ENCODE measurements at places on chromosomes 2 and 18.

DNA sequence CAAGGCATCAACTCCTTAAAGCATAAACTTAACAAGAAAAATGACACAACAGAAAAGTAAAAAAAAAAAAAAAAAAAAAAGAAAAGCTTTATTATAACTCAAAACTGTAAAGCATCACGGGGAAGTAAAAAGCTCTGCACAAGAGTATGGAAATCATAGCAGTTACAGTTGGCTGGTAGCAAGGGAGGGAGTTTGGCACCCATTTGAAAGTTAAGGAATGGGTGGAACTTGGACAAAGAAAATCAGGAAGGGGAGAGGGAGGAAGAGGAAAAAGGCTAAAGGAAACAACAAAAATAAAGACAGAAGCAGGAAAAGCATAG lies 8.6 kb downstream of the KLF7 start:
- DNase-seq: no peak

DNA sequence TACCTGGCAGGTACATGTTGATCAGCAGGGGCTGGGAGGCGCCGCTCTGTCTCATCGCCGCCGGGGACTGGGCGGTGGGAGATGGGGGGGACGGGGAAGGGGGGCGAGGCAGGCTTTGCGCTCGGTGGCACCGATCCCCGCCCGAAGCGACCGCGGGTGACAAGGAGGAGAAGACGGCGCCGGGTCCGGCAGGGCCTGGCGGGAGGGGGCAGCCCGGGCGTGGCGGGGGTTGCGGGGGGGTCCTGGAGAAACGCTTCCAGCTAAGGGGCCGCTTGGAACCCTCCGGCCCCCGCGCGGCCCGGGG lies at the start of gene FEV:
TSS of gene FEV (minus strand) at position 164 of the 304 bp plus-strand sequence. CDS start at position 55, 109 bp downstream.
- no peak for DNase-seq

DNA sequence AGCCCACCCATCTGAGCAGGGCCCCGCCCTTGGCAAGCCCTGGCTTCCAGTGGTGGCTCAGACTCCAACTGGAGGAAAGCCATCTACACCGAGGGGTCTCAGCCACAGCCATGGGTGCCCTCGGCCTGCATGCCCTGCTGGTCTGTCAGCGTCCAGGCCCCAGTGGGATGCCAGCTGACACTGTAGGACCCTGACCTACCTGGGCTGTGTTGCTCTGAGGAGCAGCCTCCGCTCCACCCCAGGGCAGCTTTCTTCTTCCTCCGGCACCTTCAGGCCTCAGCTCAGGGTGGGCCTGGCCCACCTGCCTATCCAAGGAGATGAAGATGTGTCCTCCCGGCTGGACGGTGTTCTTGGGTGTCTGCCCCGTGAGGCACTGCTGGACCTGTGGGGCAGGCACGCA lies 13.9 kb upstream of the ARHGEF4 start:
- no peak for DNase-seq

GRCh38 chr18:6249170-6249569 lies 165.5 kb downstream of the L3MBTL4 start:
- DNase-seq: no peak

DNA sequence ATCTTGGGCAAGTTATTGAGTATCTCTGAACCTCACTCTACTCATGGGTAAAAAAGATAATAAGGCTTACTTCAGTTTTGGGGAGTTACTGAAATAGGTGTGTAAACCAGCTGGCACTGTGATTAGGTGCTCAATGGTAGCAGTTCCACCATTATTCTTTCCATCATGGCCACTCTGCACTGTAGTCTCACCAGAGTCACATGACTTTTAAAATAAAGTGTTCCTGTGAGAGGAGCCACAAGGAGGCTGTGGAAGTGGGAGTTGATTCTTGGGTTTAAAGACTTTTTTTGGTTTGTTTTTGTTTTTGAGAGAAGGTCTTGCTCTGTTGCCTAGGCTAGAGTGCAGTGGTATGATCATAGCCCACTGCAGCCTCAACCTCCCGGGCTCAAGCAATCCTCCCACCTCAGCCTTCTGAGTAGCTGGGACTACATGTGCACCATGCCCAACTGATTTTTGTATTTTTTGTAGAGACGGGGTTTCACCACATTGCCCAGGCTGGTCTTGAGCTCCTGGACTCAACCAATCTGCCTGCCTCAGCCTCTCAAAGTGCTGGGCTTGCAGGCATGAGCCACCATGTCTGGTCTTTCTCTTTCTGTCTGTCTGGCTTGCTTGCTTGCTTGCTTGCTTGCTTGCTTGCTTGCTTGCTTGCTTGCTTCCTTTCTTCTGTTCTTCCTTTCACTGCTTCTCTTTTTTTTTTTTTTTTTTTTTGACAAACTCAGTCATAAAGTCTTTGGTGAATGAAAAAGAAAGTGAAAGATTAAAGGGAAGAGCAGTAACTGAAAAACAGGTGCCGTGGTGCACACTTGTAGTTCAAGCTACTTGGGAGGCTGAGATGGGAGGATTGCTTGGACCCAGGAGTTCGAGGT lies 21.2 kb upstream of the ACVR1 start:
- no peak for DNase-seq

DNA sequence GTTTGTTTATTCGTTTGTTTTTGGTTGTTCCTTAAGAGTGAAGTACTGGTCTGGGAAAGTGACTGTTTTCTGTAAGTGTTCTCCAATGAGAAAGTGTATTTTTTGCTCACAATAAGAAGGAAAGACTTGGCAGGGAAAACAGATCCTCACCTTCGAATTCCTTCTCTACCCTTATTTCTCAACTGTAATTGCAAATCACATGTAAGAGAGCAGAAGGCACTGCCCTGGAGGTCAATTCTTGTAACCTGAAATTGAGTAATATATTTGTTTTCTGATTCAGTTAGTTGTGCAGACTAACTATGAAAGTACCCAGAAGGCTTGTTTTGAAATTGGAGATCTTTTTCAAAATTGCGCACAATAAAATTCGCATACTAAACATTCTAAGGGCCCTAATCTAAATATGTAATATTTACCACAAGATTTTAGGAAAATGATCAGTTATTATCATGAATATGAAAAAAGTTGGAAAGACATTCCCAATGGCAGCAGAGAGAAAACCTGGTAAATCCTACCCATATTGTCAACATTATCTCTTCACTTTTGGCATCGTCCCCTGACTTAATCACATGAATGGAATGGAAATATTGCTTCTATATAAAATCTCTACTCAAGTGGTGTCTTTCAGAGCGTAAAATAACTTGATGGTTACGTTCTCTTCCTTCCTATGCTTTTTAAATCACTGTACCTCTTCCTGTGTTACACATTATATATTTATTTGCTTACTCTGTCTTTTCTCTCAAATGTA lies 24.1 kb downstream of the TFPI start:
- no peak for DNase-seq

DNA sequence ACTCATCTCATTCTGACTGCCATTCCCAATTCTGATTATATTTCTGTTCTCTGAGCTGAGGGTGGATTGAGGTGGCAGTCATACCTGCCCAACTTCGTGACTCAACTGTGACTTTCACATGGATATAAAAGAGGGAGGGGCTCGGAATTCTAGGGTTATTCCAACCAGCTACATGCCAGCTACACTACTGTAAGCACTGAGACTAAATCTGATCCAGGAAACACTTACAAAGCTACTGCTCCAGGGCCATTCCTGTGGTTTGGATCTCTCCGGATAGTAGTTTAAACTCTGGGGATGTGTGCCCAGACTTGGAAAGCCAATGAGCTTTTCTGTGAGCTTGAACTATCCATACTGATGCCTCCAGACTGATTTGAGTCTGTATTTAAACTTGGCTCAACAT lies 7.9 kb downstream of the MAP2 start:
- DNase-seq: peak; percentile 29

DNA sequence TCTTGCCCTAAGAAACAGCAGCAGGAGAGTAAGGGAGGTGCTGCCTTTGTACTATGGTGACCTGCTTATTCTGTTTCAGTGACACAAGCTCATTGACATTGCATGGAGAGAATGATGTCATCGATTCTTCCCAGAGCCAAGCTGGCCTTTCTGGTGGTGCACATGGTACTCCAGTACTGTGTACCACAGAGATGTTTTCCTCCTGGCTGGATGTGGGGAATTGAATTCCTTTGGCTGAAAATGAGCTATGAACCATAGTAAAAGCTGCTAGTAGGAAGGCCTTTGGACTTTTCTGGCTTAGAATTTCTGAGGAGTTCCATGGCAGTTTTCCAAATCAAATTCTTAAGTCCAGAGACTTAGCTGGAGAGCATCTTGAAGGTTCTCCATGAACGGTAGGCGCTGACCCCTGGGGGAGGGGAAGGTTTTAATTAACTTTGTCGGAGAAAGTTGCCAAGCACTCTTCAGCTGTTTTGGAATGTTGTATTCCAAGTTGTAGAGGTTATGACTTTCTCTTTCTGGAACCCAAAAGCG lies 17.1 kb upstream of the B3GNT2 start:
- no peak for DNase-seq

GRCh38 chr2:64681479-64681967 lies 27.8 kb upstream of the SERTAD2 start:
- DNase-seq: no peak

GRCh38 chr2:237214030-237214675 lies 128.5 kb downstream of the COPS8 start:
- DNase-seq: no peak

DNA sequence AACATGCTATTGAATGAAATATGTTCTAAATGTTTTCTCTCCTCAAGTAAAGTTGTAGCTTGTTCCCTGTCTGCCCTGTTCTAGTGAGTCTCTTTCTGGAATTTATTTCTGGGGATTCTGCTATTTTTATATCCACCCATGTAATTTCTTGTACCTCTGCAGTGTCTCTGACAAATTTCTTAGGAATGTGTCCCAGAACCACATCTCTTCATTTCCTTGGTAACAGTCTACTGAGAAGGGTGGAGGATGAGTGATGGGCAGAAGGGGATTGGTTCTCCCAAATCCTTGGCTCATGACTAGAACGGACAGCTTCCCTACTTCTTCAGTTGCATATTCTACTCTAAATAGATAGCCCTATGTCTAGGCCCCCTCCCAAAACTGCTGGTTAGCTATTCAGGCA lies 490.6 kb upstream of the LINC00305 start:
- peak; percentile 69 for DNase-seq

DNA sequence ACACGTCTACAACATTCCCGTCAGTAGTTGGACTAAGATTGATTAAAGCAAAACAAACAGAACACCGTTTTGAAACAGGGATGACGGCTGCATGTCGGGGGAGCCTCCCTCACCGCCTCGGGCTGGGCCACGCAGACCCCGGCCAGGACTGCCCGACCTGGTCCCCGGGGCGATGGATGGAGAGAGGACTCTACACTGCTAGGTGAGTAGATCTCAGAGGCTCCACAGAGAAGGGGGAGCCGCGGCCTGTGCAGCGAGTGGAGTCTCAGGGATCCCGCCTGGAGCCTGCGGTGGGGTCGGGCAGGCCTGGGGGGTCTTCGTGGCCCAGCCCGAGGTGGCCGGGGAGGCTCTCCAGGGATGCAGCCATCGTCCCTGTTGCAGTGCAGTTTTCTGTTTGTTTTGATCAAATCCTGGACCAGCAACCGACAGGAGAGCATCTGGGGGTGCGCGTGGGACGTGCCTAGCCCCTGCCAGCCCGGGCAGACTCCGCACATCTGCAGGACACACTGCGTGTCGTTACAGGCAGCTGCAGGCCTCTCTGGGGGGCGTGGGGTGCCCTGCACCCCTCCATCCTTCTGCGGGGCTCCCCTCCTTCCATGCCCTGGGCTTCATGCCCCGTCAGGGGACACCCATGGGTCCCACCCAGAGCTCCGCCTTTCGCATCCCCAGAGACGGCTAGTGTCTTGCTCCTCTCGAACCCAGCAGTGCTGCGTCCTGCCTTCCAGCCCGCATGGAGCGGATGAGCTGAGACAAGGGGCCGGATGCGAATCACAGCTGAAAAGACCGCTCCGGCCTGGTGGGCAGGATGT lies 143.6 kb downstream of the RTP5 start:
- no peak for DNase-seq

DNA sequence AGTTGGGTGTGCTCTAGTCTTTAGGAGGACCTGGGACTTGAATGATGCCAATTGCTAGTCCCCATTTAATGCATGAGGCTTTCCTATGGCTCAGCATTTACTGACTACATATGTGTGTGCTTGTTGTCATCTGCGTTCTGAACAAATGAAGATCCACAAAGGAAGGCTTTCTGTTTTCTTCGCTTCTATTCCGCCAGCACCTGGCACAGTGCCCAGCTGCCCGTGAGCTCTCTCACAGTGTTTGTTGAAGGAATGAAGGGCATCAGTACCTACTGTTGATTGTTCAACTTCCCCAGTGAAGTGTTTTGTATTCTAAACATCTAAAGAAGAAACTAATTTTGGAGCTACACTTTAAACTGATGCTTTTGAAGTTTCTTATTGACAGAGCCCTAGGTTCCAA lies 122.4 kb upstream of the LINC00305 start:
- no peak for DNase-seq

DNA sequence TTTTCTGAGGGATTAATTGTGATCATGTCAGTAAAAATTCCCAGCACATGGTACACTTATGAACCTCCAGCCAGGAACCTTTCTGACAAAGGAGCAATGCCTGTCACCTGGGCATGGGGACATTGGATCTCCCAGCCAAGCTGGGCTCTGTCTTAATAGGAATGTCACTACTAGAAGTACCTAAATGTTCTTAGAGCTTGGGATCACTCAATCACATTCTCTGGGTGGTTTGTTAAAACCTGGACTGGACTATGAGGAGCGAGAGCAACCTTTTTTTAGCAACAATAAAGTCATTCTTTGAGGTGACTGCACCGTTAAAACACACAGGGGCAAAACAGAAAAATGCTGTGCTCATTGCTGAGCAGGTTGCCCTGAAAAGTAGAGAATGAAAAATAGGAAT lies 6.4 kb upstream of the PPP1CB start:
- no peak for DNase-seq

DNA sequence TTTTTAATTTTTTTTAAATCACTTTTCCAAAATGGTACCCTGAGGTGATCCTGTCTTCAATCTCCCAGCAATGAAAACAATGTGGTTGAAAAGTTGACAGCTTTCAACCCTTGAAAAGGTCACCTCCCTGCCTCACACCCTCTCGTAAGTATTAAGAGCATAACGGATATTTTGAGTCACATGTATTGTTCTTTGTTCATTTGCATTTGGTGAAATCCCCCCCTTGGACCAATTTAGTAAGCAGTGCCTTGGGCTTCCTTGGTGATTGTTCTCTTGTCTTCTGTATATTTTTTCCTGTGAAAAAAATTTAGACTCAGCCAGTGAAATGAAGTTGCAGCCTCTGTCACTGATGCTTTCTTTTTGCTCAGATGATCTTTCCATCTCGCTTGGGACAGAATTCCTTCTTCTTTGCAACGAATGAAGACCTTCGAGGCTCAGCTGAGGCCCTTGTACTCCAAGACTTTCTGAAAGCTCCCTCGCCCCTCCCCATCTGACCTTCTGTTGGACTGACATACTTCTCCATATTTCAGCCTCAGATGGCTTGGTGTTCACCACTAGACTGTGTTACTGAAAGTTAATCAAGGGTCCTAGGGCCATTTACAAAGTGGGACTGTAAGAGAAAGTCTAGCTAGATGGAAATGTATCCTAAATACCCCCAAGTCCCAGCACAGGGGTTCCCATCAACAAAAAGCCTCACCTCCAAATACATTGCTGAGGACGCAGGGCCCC lies 158.4 kb downstream of the BCL2 start:
- no peak for DNase-seq

- no peak for DNase-seq
These were observed 121.8 kb downstream of the GLI2 start for GRCh38 chr2:120857422-120857821.

All from A172 (cell line).